ENCODE measurements at places on chromosomes 16 and 17. TPM values are rescaled to one million over a fixed set of nuclear protein-coding genes. Genes with fewer than 3 reads are reported as not detected.

GRCh38 chr16:84667600-84668309, 19.4 kb downstream of the KLHL36 start:
- no peaks in the 10 kb centered on the region for H3K27me3 ChIP-seq
- no peaks in the 10 kb centered on the region for H3K36me3 ChIP-seq
- H3K27ac ChIP-seq, result no peak overlapping the region

- no peaks in the 10 kb centered on the region for H3K27me3 ChIP-seq
- no peaks in the 10 kb centered on the region for H3K36me3 ChIP-seq
- no peak overlapping the region for H3K4me3 ChIP-seq
- DNase-seq, result no peak
Measured at GRCh38 chr16:3945751-3946603, 65.5 kb upstream of the CREBBP start.

DNA sequence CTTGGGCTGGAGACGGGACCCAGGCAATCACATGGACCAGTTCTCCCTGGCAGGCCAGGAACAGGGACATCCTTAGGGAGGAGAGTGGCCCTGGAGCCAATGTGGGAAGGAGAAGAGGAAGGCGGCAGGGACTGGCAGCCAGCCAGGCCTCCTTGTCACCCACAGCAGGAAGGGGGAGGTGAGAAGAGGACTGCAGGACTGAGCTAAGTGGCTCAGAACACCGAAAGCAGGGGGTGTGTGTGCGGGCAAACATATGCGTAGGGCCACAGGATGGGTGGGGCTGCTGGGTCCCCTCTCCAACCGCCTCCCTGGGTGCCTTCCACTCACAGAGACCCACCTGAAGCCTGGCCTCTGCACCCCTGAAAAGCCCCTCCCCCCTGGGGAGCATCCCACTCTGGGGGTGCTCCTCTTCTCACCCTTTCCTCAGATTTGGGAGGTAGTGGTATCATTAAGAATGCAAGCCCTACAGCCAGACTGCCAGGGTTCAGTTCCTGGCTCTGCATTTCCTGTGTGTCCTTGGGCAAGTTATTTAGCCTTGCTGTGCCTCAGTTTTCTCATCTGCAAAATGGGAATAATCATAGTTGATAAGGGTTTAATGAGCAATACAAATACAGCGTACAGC, 8.1 kb downstream of the PNMT start:
- no peaks in the 10 kb centered on the region for H3K27me3 ChIP-seq
- DNase-seq, result peak; percentile 84
- H3K4me1 ChIP-seq, result no peaks in the 10 kb centered on the region
- H3K27ac ChIP-seq, result no peak overlapping the region

DNA sequence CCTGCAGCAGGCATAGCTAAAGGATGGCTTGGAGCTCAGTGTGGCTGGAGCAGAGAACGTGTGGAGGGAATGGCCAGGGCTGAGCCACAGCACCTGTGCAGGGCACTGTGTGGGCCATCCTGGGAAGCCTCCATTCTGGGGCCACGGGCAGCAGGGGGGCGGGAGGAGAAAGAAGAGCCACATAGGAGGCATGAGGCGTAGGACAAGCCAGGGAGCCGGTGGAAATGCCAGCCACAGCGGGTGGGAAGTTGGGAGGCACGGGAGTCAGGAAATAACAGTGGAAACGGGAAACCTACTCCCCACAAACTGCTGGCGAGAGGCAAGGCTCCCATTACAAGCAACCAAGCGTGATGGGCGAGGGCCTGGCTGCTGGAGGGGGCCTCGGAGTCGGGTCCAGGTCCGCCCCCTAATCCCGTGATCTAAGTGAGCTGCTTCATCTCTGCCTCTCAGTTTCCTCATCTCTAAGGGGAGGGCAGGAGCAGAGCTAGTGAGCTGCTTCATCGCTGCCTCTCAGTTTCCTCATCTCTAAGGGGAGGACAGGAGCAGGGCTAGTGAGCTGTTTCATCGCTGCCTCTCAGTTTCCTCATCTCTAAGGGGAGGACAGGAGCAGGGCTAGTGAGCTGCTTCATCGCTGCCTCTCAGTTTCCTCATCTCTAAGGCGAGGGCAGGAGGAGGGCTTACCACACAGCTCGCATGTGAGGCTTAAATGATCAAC, 104.9 kb downstream of the ADCY9 start:
- peaks cover 1% of the 10 kb centered on the region for H3K4me1 ChIP-seq
- H3K36me3 ChIP-seq, result no peaks in the 10 kb centered on the region
- H3K4me3 ChIP-seq, result no peak overlapping the region
- no peak overlapping the region for H3K27ac ChIP-seq

GRCh38 chr16:4087099-4087885, 28.9 kb downstream of the ADCY9 start:
- no peaks in the 10 kb centered on the region for H3K27me3 ChIP-seq
- no peaks in the 10 kb centered on the region for H3K36me3 ChIP-seq
- H3K4me3 ChIP-seq, result no peak overlapping the region

DNA sequence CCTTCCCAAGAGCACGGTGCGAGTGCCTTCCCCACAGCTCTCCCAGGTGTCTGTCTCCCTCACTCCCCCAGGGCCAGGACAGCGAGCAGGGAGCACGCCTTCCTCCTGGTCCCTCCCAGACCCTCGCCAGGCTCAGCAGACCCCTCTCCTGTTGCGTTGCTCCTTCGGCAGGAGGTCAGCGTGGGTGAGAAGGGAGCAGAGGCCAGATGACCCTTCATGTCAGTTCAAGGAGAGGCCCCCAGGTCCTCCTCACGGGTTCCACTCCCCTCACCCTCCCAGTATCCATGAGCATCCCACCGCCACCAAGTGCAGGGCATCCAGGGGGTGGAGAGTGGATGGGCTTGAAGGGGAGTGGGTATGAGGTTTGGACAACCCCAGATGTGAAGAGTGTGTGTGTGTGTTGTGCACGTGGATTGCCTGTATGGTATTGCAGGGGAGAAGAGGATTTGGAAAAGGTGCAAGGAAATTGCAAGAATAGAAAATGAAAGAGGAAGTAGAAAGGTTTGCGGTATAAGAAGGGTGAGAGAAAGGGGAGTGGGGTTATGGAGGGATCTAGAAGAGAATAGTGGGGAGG, 17.7 kb downstream of the SGCA start:
- H3K36me3 ChIP-seq, result peaks cover 2% of the 10 kb centered on the region
- no peaks in the 10 kb centered on the region for H3K4me1 ChIP-seq
- H3K27me3 ChIP-seq, result no peaks in the 10 kb centered on the region
- no peak overlapping the region for H3K4me3 ChIP-seq
- DNase-seq, result no peak
- H3K27ac ChIP-seq, result peak overlapping the region; percentile 78

GRCh38 chr17:72262766-72263165, 141.9 kb downstream of the SOX9 start:
- no peaks in the 10 kb centered on the region for H3K4me1 ChIP-seq
- no peaks in the 10 kb centered on the region for H3K36me3 ChIP-seq
- no peak overlapping the region for H3K4me3 ChIP-seq
- H3K27me3 ChIP-seq, result no peaks in the 10 kb centered on the region
- no peak for DNase-seq

- peaks cover 2% of the 10 kb centered on the region for H3K36me3 ChIP-seq
- H3K27me3 ChIP-seq, result no peaks in the 10 kb centered on the region
- peak overlapping the region; percentile 96 for H3K4me3 ChIP-seq
- DNase-seq, result no peak
- H3K4me1 ChIP-seq, result no peaks in the 10 kb centered on the region
Measured at GRCh38 chr17:2338315-2338657, 985 bp downstream of the SGSM2 start.

- no peaks in the 10 kb centered on the region for H3K27me3 ChIP-seq
- no peaks in the 10 kb centered on the region for H3K4me1 ChIP-seq
- DNase-seq, result no peak
- H3K4me3 ChIP-seq, result no peak overlapping the region
- H3K36me3 ChIP-seq, result no peaks in the 10 kb centered on the region
Measured at GRCh38 chr16:21694609-21695008, 30.8 kb downstream of the OTOA start.

- no peak overlapping the region for H3K27ac ChIP-seq
- H3K27me3 ChIP-seq, result no peaks in the 10 kb centered on the region
Measured at GRCh38 chr16:77650761-77651160, 71.6 kb upstream of the NUDT7 start.

- no peak overlapping the region for H3K27ac ChIP-seq
- no peak overlapping the region for H3K4me3 ChIP-seq
- H3K36me3 ChIP-seq, result no peaks in the 10 kb centered on the region
- DNase-seq, result no peak
- H3K4me1 ChIP-seq, result no peaks in the 10 kb centered on the region
- H3K27me3 ChIP-seq, result no peaks in the 10 kb centered on the region
Measured at GRCh38 chr17:71502443-71502842, 618.4 kb upstream of the SOX9 start.

DNA sequence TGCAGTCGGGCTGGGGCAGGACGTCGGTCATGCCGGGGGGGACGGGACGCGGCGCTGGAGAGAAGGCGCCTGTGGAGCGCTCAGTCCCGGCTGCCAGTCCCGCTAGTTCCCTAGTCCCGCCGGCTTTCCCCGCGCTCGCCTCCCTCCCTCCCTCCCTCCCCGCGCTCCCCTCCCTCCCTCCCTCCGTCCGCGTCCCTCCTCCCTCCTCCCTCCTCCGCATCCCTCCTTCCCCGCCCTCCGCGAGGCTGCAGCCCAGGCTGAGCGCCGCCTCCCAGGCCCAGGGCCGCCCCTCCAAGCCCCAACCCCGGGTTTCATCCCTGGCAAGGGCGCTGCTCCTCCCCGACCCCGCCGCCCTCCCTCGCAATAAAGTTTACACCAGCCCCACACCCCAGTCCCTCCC, 34.8 kb downstream of the TIMM22 start:
- peak overlapping the region; percentile 37 for H3K27ac ChIP-seq
- no peaks in the 10 kb centered on the region for H3K4me1 ChIP-seq
- no peaks in the 10 kb centered on the region for H3K36me3 ChIP-seq

- H3K36me3 ChIP-seq, result no peaks in the 10 kb centered on the region
- no peak overlapping the region for H3K27ac ChIP-seq
- H3K4me1 ChIP-seq, result no peaks in the 10 kb centered on the region
- peak; percentile 69 for DNase-seq
- H3K4me3 ChIP-seq, result no peak overlapping the region
Measured at GRCh38 chr16:1466968-1467521, 7.8 kb downstream of the CLCN7 start.

- DNase-seq, result peak; percentile 93
- no peak overlapping the region for H3K27ac ChIP-seq
- H3K4me3 ChIP-seq, result no peak overlapping the region
- H3K27me3 ChIP-seq, result no peaks in the 10 kb centered on the region
Measured at GRCh38 chr17:41647940-41648410, 23.6 kb upstream of the KRT17 start.

GRCh38 chr17:2239882-2240430, 63.6 kb downstream of the SMG6 start:
- no peak overlapping the region for H3K4me3 ChIP-seq
- H3K27ac ChIP-seq, result peak overlapping the region; percentile 16
- peak; percentile 76 for DNase-seq
- no peaks in the 10 kb centered on the region for H3K27me3 ChIP-seq

DNA sequence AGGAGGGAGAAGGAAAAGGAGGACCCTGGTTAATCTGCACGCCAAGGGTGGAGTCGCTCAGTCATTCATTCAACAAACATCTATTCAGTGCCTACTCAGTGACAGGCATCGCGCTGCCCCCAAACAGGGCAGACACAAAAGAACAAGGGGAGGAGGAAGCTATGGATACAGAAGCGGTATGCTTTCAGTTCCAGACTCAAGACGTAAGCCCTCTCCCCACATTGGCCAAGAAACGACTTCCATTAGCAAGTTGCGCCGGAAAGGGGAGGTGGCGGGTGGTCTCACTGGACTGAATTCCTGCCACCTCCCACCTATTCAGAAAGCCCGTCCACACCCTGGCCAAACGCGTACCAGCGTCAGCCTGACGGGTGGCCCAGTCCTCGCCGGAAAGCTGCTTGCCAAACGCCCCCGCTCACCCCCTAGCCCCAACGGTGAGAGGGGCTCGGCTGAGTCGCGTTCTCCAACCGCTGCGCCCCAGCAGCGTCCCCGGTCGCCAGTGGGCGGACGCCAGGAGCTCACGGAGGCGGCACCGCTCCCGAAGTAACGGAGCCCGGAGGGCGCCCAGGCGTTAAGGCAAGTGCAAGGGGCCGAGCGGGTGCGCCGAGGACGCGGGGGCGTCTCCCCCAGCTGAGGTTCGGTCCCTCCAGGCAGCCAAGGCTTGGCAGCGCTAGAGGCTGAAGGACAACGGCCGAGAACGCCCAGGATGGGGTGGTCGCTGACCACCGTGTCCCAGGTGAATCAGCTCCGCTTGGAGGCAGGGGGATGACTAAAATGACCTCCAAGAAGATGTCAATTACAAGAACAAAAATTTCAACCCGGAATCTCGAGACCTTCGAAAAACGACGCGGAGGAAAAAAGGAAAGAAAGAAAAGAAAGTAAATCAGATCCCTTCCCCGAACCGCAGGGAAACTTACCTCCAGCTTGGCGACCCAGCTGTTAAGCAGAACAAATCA, 470.7 kb downstream of the SOX9 start:
- H3K27ac ChIP-seq, result no peak overlapping the region
- no peaks in the 10 kb centered on the region for H3K36me3 ChIP-seq
- DNase-seq, result no peak
- no peaks in the 10 kb centered on the region for H3K4me1 ChIP-seq

DNA sequence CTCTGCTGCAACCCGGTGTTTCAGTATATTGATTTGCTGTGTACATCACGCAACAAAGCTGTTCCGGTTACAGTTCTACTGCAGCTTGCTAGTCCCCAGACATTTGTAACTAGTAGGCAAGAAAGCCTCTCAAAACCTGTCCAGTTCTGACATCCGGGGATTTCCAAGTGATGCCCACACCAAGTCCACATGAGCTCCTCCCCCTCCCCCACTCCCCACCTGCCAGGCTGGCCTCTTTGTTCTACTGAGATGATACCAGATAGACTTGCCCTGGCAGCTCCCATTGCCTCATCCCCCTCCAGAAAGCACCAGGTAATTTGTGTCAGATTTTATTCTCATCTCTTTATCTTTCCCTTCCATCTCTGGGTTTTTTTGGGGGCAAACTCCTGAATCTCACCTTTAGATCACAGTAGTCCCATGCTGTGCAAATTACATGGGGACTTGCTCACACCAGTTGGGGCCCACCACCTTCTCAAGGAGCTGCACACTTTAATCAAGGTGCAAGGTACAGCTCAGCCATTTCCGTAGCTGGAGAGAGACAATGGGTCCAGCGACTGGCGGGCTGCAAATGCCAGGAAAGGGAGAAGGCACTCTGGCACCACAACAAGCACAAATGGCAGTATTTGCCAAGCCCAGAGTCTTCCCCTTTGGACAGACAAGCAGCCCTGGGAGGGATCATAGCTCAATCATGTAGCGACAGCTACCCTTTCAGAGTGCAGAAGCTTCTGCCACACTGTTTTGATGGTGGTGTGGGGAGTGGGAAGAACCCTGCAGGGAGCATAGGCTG, 183.1 kb downstream of the CYLD start:
- no peaks in the 10 kb centered on the region for H3K4me1 ChIP-seq
- no peak for DNase-seq
- H3K27ac ChIP-seq, result no peak overlapping the region

GRCh38 chr17:82353484-82353883, 5.6 kb upstream of the TEX19 start:
- H3K4me1 ChIP-seq, result no peaks in the 10 kb centered on the region
- no peaks in the 10 kb centered on the region for H3K27me3 ChIP-seq
- DNase-seq, result no peak
- H3K36me3 ChIP-seq, result no peaks in the 10 kb centered on the region
- H3K27ac ChIP-seq, result no peak overlapping the region
- no peak overlapping the region for H3K4me3 ChIP-seq

The TNK1 gene
- 6.6 TPM for total RNA-seq

The BCAS3 gene
- 34.3 TPM for total RNA-seq

The LPO gene
- not detected for total RNA-seq

The MEIOB gene
- total RNA-seq, result not detected

The EVI2B gene
- total RNA-seq, result 12.7 TPM

The CA7 gene
- total RNA-seq, result not detected

The CACNA1H gene
- 17.8 TPM for total RNA-seq
